EH (cell line): ENCODE measurements at places on chromosomes 4 and X.

DNA sequence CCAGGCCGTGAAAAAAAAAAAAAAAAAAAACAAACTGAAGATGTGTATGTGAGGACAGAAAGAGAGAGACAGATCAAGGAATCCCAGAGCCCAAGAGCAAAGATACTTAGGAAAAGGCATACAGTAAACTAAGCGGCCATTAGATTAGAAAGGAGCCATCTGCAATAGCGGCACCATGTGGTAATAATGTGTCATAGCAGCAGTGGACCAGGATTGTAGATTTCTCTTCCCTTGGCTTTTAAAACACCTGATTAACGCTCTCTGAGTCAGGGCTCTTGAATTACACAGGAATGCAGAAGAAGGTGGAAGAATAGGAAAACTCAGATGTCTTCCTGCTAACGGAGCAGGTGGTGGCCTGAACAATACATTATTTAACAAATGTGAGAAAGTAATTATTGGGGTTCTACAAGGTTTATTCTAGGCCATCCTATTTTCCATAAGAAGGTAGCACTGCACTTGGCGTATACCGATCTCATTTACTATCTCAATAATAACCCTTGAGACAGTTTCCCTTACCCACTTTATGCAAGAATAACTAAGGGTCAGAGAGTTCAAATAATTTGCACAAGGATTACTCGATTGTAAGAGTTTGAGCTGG lies 182.7 kb downstream of the KCNIP4 start:
- DNase-seq, result peak; percentile 63

DNA sequence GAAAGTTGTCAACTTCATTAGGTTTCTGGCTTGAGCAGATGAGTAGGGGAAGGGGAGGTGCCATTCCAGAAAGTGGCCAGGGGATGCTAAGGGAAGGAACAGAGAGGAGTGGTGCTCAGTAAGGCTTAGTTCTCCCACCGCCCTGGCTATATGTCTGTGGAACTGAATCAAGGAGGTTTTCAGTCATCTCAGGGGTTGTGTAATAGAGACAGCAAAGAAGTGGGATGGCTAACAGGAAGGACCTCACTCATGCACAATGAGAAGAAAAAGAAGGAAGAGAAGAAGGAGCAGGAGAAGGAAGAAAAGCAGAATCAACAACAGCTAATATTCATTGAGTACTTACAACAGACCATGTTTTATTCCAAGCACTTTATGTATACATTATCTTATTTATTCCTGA lies 368.7 kb downstream of the MID1IP1 start:
- DNase-seq, result no peak

DNA sequence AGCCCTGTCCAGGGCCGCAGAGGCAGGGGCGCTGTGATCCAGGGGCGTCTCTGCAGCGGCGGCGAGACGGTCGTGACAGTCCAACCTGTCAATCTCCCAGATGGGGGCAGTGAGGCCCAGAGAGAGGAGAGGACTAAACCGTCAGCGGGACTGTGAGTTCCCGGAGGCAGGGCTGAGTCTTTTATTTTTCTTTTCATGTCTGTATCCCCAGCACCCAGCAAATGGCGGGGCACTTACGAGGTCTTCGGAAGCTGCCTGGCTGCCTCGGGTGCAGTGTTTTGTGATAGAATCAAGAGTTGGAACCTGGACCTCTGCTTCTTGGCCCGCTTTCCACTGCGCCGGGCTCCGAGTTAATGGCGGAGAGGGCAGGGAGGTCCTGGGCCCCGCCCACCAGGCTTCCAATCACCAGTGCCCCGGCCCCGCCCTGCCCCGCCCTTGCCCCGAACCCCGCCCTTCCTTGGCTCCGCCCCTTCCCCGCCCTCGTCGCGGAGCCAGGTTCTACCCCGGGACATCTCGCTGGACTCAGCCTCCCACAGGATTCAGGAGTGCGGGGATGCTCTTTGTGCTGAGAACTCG lies 35.3 kb upstream of the GRPEL1 start:
- DNase-seq, result peak; percentile 86

GRCh38 chrX:75181721-75182120 lies 25.6 kb upstream of the ABCB7 start:
- DNase-seq, result peak; percentile 45

- DNase-seq, result peak; percentile 98
Measured at GRCh38 chr4:176883681-176884418, 91.1 kb upstream of the VEGFC start.

GRCh38 chr4:184235526-184235925 lies 17.9 kb upstream of the ENPP6 start:
- no peak for DNase-seq

DNA sequence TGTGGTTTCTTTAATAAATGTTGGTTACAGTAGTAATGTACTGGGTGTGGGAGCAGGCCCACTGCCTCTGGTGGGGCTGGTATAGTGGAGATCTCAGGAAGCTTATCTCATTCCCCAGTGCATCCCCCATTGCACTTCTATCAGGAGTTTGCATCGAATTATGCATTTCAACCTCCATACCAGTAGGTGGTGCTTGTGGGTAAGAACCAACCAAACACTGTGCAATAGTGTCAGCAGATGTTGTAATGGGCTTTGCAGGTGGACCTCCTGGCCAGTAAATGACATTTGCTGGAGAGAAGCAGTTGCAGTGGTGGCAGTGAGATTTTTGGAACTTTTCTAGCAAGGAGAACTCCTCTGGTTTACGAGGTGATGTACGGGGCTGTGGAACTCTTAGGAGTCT lies 150.6 kb downstream of the POU3F4 start:
- no peak for DNase-seq

- no peak for DNase-seq
Measured at GRCh38 chr4:53697016-53697685, 105.9 kb upstream of the LNX1 start.

- no peak for DNase-seq
Measured at GRCh38 chrX:121146059-121146628, 98.7 kb downstream of the GLUD2 start.

GRCh38 chr4:60805500-60806313 lies 394.4 kb upstream of the ADGRL3 start:
- peak; percentile 32 for DNase-seq

DNA sequence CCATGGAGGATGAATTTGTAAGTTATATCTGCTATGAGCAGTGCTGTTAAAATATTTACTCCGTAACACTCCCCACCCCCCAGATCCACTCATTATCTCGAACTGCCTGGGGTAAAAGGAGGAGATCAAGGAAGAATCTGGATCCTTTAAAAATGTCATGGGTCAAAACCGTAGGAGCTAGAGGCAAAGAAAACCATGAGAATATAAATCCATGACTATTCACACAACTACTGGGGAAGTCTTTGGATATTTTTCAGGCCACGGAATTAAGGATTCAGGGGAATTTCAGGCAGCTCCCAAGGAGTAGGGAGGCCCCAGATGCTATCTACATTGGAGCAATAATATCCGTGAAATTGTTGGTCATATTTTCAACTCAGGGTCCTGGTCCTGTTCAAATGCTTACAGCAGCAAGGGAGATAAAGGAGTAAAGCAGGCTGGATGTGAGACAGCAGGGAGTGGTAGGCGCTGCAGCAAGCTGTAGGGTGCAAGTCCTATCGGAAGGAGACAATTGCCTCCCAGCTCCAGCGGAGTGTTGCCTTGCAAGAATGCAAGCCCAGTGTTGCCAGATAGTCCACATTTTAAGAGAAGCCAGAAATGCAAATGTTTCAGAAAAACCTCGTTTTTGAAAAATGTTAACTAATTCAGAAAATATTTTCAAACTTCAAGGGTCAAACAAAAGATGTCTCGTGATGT lies 116.2 kb upstream of the KIT start:
- DNase-seq, result peak; percentile 93

GRCh38 chr4:22434895-22435294 lies 81.0 kb downstream of the ADGRA3 start:
- peak; percentile 54 for DNase-seq

DNA sequence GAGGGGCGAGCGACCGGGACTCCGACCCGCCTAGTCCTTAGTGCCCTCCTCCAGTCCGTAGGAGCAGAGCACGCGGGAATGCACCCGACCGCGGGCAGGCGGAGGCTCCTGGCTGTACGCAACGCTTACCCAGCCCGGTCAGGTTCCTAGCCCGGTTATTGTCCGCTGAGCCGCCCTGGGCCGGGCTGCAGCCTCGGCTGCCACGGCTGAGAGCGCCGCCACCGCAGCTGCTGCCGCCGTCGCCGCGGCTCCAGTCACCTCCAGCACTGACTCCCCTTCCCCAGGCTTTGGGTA lies at the start of gene AMER1:
AMER1 (minus strand) TSS at position 268 of the 294 bp plus-strand sequence. CDS start 12,422 bp downstream, outside the sequence.
- no peak for DNase-seq

DNA sequence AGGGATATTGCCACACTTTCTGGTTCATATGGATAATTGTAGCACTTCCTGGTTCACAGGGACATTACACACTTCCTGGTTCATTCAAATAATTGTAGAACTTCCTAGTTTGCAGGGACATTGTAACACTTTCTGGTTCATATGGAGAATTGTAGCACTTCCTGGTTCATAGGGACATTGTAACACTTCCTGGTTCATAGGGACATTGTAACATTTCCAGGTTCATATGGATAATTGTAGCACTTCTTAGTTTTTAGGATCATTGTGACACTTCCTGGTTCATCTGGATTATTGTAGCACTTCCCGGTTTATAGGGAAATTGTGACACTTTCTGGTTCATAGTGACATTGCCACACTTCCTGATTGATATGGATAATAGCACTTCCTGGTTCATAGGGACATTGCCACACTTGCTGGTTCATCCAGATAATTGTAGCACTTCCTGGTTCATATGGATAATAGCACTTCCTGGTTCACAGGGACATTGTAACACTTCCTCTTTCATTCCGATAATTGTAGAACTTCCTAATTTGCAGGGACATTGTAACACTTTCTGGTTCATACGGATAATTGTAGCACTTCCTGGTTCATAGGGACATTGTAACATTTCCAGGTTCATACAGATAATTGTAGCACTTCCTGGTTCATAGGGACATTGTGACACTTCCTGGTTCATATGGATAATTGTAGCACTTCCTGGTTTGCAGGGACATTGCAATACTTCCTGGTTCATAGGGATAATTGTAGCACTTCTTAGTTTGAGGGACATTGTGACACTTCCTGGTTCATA lies 59.2 kb upstream of the CD99 start:
- no peak for DNase-seq

GRCh38 chr4:38049545-38050170 lies 89.5 kb downstream of the PTTG2 start:
- no peak for DNase-seq

- no peak for DNase-seq
Measured at GRCh38 chr4:52716364-52717151, 34.7 kb downstream of the ERVMER34-1 start.

DNA sequence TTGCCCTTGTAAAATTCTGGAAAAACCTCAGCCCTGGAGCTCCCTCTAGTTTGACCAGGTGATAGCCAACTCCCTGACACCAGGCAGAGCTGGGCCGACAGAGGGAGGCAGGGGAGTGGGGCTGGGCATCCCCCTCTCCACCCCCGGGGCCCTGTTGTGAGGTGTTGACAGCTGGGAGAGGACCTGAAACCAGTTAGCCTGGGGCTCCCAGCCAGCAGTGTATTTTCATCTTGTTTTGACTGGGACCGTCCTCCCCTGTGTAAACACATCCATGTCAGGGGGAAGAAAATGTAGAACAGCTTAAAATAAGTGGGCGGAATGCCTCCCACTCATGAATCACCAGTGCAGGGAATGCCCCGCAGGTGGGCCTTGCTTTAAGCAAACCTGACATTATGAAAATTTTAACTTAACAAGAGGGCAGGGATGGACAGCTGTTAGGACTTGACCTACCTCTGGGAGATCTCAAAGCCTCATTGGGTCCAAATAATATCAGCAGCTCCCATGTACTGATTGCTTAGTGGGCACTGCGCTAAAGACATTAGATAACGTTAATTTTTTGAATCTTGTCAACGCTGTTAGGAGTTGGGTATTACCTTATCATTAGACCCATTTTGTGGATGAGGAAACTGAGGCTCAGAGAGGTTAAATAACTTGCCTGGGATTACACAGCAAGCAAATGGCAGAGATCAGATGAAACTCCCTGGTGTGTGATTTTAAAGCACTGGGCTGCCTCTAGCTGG lies 45.9 kb downstream of the TSC22D3 start:
- no peak for DNase-seq

DNA sequence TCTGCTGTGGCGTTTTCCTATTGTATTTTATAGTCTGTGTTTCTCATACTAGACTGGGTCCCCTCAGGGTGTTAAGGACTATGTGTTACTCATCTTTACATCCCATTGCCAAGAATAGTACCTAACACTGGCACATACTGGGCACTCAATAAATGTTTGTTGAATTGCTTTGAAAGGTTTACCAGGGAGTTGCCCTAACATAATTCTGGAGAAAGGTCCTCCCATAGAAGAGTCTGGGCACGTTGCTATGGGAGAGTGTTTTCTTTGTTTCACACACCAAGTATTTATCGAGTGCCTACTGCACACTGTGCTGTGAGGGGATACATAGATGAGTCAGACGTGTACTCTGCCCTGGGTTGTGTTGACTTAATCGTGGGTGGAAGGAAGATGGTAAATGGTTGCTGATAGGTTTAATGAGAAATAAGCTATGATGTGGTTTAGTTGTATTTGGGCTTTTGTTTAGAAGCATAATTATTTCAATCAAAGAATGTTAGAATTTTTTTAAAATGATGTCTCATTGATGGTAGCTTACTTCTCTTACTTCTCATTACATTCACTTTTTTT lies 42.9 kb downstream of the AFF1 start:
- peak; percentile 80 for DNase-seq

DNA sequence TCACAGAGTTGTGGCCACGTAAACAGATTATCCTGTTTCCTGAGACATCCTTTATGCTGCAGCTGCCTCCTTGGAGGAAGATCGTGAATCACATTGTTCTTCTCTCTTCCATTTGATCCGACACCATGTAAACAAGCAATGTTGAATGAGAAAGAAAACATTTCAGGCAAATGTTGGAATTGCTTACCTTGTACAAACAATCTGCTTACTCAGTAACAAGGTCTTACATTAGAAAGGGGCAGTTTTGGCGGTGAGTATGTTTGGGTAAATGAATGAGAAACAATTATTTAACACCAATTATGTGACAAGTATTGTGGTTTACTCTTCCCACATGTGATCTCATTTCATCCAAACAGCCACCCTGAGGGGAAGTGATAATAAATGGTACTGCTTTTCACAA lies 637.8 kb downstream of the RAB28 start:
- DNase-seq, result no peak
